Stimulated activated CD4-positive, alpha-beta T cell treated with anti-CD3 and anti-CD28 coated beads, Interleukin-1b, Interleukin-23, amount 100 ng/mL, for 24 hours (primary cell): ENCODE measurements at places on chromosomes 1 and 21.

GRCh38 chr21:25296252-25296651, 311.0 kb downstream of the MRPL39 start:
- DNase-seq = no peak

DNA sequence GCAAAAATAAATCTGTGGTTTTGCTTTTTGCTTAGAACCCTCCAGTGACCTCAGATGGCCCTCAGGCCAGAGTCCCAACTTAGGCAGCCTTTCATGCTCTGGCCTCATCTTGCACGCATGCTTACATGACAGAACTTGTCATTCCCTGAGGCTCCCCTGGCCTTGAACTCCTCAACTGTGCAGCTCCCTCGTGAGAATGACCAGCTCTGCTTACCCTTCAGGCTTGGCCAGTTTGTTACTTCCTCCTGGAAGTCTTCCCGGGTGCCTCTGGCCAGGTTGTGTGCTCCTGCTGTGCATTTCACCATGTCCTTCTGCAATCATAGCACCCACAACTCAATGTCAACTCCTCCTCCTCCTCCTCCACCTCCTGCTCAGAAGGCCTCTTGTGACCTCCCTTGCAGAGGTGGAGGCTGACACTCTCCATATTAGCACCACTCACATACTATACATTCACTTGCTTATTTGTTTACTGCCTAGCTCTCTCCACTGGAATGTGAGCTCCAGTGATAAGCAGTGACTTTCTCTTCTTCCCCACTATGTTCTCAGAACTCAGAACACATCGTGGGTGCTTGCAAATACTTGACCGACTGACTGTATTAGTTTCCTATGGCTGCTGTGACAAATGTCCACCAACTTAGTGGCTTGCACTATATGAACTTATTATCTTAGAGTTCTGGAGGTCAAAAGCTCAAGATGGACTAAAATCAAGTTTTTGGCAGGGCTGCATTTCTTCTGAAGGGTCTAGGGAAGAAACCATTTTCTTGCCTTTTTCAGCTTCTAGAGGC, 41.9 kb downstream of the RCSD1 start:
- no peak for DNase-seq

GRCh38 chr1:118661769-118662320, 326.3 kb downstream of the TBX15 start:
- no peak for DNase-seq

GRCh38 chr1:20787840-20788795, 1.0 kb upstream of the HP1BP3 start:
- no peak for DNase-seq

DNA sequence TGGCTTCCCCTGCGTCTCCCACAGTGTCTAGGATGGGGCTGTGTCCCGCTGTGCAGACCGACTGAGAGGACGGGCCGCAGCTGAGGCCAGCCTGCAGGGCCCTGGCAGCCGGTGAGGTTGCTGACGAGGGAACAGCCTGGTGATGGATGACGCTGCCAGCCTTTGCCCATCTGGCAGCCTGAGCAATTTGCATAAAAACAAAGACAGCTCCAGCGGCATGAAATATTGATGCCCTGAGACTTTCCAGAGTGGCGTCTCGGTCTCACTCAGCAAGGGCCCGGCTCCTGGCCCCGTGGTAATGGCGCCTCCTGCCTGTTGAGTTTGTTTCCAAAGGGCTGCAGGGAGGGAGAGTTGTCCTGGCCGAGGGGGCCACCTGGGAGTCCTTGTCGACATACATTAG, 19.1 kb upstream of the KCNA10 start:
- no peak for DNase-seq

DNA sequence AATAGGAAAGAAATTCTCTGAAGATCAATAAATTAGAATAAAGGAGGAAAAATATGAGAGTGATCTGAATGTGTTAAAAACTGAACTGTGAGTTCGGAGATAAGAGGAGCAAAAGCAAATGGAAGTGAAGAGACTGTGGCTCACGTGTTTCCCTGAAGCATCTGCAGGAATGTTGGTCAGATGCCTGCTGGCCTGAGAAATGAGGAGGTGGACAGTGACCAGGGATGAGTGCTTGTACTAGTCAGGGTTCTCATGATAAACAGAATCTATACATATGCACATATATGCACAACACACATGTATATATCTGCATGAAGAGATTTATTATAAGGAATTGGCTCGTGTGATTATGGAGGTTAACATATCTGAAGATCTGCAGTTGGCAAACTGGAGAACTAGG, 103.4 kb upstream of the TIAM1 start:
- DNase-seq = no peak

DNA sequence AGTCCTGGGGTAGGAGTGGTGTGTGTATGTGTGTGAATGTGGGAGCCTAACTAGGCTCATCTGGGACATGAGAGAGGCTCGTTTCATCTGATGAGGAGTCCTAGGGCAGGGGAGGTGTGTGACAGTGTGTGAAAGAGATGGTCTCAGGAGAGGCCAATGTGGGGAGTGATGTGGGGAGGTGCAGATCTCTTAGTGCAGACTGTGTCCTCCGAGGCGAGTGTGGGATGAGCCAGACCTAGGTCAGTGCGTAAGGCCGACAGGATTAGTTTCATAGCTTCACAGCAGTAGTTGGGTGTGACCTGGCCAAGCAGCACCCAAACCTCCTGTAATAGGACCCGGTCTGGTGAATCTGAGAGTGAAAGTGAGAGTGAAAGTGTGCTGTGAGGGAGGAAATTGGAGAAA, 94.7 kb downstream of the LIPI start:
- no peak for DNase-seq

- DNase-seq = no peak
Observed at GRCh38 chr21:14567331-14568279, 21.5 kb upstream of the SAMSN1 start.

DNA sequence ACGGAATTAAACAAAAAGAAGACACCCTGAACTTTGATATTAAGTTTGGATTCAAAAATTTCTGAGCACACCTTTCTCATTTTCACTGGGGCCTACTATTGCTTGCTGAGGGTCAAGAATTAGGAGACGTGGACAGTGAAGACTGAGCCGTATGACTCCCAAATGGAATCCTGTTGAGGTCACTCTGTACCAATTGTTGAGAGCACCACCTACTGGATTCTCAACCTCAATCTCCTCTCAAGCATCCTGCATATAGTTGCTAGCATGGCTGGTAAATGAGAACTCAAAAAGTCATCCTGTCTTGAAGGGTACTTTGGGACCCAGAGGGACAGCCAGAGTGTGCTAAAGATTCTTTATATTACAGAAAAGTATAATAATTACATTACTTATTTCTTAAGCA, 20.2 kb upstream of the MTR start:
- no peak for DNase-seq

GRCh38 chr1:86423473-86423872, 498 bp upstream of the CLCA2 start:
- no peak for DNase-seq

DNA sequence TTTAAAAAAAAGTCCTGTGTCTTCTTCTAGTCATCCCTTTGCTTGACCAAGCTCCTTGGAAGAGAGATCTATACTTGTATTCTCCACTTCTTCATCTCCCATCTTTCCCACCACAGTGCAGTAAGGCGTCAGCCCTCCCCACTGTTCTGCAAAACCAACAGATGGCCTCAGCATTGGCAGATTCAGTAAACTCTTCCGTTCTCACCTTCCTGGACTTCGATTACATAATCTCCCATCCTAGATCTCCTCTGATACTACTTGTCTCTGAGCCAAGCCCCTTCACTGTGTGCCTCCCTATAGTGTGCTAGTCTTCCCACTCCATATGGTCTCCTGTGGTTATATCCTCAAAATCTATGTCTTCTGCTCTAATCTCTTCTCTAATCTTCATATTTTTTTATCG, 1.6 kb upstream of the COLGALT2 start:
- DNase-seq = no peak

DNA sequence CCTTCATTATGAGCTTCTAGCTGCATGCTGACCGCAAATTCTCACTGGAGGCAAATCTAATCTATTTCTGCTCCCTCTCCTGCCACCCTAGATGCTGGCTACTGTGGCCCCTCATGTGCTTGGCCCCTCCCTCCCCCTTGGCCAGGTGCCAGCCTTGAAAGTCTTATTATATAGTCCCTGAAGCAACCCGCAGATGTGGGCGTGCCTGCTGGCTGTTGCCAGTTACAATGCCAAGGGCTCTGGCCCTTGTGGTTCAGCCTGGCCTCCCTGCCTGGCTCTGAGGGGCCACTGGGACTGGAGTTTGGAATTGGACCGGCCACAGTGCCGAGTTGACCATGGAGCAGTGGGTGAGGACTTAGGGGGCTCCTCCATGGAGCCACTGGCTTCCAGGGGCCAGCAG, 78.9 kb upstream of the ACTRT2 start:
- no peak for DNase-seq

DNA sequence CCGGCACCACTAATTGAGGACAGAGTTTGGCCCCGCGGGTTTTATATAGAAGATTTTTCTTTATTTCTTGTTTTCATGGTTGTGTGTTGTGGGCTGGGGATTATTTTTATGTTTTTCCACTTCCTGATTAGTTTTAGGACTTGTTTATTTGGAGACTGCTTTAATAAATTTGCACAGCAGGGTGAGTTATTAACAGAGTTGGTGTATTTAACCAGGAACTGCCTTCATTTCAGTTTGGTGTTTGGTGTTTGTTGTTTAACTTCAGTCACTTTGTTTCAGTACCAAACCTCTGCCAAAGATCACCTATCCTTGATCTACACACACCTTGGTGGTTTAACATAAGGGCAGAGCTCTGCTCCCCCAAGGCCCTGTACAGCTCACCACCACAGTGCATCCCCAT, 103.5 kb upstream of the LMO4 start:
- DNase-seq = no peak

DNA sequence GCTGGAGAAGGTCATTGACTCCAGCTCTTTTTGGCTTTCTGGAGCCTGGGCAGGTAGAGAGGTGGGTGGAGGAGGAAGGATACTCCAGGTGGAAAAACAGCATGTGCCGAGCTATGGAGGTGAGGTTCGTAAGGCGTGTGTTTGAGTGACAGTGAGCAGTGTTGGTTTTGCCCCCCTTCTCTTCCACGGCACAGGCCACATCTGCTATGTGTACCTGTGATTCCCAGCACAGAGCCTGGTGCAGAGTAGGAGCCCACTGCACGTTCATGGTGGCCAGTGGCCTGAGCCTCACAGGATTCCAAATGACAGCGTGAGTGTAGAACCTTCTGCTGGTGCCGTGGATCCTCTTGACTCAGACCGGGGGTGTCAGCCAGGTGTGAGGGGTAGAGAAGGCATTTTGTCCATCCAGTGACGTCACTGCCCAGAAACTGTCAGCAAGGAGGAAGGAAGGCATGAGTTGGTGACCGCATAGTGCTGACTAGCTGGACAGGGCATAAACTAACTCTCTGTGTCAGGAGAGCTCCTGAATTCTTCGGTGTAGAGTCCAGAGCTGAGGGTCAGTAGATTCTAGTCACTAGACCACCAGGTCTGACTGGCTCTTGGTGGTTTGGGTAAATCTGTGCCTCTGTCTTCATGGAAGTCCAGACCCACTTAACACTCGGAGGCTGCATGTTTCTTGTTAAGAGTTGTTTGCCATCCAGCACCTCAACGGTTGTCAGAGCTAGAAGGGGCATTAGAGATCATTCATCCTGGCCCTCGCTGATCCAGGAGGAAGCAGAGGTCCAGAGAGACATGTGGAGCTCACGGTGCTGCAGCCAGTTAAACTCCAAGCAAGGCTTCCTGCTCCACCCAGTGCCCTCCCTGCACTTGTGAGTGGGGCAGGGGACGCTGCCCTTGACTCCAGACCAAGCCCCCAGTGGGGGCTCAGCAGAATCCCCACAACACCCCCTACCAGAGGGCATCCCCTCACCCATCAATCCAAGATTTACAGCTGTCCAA, 3.8 kb downstream of the QSOX1 start:
- no peak for DNase-seq

GRCh38 chr1:150256198-150256553, 1.4 kb upstream of the CA14 start:
- DNase-seq = no peak

- no peak for DNase-seq
Observed at GRCh38 chr1:158007667-158008386, 14.4 kb downstream of the KIRREL1 start.

DNA sequence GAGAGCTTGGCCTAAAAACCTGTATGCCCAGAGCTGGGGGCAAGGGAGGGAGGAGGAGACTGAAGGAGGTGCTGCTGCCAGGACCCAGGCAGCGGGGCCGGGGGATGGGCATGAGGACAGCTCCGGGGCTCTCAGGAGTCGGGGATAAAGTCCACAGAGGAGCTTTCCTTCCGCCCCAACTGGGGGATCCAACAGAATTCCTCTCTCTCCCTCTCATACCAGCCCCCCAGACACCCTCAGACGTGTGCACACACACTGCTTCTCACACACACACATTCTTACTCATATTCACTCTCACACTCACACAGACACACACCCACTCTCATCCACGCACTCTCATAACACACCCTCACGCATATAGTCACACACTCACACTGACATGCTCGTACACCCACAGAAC, 39.1 kb downstream of the SYF2 start:
- no peak for DNase-seq

DNA sequence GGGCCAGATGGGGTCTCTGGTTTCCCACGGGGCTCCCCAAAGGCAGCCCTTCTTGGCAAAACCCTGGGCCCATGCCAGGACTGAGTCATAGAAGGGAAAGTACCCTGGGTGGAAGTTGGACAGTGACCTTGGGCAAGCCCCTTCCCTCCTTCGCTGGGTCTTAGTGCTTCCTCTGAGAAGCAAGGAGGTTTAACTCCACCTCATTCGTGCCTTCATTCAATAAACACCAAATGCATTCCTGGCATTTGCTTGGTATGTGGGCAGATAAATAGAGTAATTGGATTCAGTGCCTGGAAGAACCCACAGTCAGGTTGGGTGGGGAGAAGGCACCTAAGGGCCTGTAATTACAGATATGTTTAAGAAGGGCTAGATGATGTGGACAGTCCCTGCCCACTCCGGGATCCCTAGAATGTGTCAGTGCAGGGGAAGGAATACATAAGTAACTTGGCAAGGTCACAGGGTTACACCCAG, 36.3 kb upstream of the CITED4 start:
- DNase-seq = no peak

DNA sequence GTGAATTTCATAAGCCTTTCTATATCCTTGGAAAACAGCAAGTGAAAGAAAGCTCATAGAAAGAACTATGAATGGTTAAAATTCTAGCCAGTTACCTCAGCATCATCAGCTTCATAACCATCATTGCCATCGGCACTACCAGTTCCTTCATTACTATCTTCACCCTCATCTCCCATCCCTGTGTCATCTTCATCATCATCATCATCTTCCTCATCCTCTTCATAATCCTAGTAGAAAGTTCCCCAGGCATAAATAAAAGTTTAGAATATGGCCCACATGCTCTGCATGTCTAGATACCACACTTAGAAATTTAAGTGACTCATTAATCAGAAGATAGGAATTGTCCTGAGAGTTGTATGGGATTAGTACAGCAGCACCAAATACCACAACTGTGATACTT, 49.0 kb downstream of the TPR start:
- no peak for DNase-seq

GRCh38 chr1:167676205-167676915, 45.4 kb upstream of the MPZL1 start:
- DNase-seq = no peak

DNA sequence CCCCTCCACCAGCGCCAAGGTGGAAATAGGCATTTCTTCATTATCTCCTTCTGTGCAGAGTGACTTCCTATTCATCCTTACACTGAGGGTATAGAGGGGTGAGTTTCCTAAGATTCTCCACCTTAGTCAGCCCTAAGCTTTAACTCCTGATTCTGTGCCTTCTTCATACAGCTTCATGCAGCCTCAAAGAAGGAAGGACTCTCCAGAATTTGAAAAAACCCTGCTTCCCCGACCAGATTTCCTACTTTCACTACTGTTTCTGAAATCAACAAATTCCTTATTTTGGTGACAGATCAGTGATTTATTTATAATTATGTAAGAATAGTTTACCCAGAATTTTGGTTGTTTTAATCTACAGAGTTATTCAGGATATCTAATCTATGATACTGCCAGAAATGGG, 28.6 kb downstream of the GFI1 start:
- no peak for DNase-seq
